Activated CD4-positive, alpha-beta memory T cell treated with anti-CD3 and anti-CD28 coated beads, Interleukin-2, amount 10 ng/mL, durations not matched to agents 7 days and 5 days (primary cell): ENCODE measurements at places on chromosomes 12 and 14.

DNA sequence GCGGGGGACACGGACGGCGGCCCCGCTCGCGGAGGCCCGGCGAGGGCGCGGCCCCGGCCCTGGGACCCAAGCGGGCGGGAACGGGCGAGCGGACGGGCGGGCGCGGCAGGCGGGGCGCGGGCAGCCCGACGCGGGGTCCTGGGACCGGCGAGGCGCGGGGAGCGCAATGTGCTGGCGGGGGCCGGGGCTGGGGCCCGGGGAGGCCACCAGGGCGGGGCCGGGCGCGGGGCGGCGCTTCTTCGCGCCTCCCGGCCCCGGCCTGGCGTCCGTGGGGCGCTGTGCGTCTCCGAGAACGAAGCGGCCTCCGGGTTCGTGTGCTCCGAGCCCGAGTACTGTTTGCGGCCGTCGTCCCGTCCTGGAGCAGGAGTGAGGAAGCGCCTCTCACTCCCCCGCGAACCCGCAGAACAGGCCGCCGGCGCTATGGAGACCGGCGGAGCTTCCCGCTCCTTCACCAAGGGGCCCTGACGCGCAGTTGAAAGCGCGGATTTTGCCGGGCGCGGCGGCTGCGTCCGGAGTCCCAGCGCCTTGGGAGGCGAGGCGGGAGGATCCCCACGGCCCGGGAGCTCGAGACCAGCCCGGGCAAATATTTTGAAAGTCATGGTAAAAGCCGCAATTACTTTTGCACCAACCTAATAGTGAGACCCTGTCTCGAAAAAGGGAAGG is 420 bp upstream of the ANKLE2 start:
- peak overlapping the region; percentile 74 for H3K4me3 ChIP-seq
- peaks cover 30% of the 10 kb centered on the region for H3K4me1 ChIP-seq
- no peaks in the 10 kb centered on the region for H3K27me3 ChIP-seq
- peaks cover 21% of the 10 kb centered on the region for H3K36me3 ChIP-seq
- peak; percentile 87 for DNase-seq
- peak overlapping the region; percentile 83 for H3K27ac ChIP-seq

- peaks cover 14% of the 10 kb centered on the region for H3K4me1 ChIP-seq
- no peaks in the 10 kb centered on the region for H3K27me3 ChIP-seq
- peaks cover 3% of the 10 kb centered on the region for H3K36me3 ChIP-seq
- H3K27ac ChIP-seq = no peak overlapping the region
Observed at GRCh38 chr12:100166232-100166631, 23.6 kb upstream of the BLTP3B start.

DNA sequence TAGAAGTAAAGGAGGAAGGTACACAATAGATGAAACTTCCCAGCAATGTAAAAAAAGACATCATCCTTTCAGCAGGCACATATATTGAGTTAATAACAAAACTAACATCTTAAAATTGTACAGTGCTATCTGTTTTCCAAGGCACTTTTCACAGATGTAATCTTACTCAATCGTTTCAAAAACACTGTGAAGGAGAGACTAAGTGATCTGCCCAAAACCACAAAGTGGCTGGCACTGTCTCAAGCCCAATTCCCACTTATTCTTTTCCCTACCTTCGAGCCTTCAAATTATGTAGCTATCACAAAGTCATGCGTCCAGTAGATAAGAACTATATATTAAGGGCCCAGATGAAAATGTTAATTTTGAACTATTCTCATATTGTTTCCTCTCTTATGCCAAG is 193.6 kb upstream of the RASSF8 start:
- no peak overlapping the region for H3K4me3 ChIP-seq
- no peaks in the 10 kb centered on the region for H3K36me3 ChIP-seq
- no peak for DNase-seq

DNA sequence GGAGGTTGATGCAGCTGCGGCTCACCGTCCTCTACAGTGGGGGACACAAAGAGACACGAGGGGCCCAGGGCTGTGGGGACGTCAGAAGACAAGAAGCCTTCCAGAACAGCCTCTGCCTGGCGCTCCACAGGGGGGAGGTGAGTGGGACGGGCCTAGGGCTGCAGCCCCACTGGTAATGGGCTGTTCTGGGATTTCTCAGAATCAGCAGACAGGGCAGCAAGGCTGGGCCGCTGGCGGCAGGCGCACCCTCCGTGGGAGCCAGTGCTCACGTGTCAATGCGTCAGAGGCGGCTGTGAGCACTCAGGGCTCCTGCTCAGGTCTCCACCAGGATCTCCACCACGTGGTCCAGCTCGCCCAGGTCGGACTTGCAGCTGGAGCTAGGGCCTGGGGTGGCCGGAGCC is 10.0 kb downstream of the CDCA4 start:
- H3K27ac ChIP-seq = no peak overlapping the region
- no peak for DNase-seq
- H3K4me3 ChIP-seq = no peak overlapping the region

GRCh38 chr14:65348137-65348536 is 64.4 kb upstream of the FUT8 start:
- no peak for DNase-seq
- no peaks in the 10 kb centered on the region for H3K27me3 ChIP-seq
- H3K4me1 ChIP-seq = peaks cover 14% of the 10 kb centered on the region

GRCh38 chr14:50000380-50001150 is 107.7 kb downstream of the ARF6 start:
- H3K36me3 ChIP-seq = peaks cover 7% of the 10 kb centered on the region
- H3K27me3 ChIP-seq = no peaks in the 10 kb centered on the region
- H3K27ac ChIP-seq = peak overlapping the region; percentile 98
- H3K4me1 ChIP-seq = peaks cover 78% of the 10 kb centered on the region

DNA sequence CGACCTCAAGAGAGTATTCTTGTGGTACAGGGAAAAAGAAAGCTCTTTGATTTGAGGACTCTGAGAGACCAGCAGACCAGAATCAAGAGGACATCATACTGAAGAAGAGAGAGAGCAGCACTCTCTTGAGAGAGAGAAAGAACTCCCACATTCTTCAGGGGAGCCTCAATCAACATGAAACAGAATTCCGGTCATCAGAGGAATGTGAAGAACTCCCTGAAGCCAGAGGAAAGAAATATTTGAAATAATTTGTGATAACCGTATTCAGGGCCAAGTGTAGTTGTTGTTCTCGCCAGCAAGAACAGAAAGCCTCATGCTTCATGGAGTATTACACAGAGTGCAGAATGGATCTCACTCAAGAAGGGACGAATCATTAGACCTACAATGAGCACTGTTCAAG is 363.8 kb upstream of the TMEM132C start:
- no peaks in the 10 kb centered on the region for H3K36me3 ChIP-seq
- DNase-seq = no peak
- H3K4me3 ChIP-seq = no peak overlapping the region
- H3K4me1 ChIP-seq = no peaks in the 10 kb centered on the region
- no peak overlapping the region for H3K27ac ChIP-seq

GRCh38 chr12:75658286-75658685 is 146.9 kb upstream of the KRR1 start:
- DNase-seq = no peak
- no peak overlapping the region for H3K27ac ChIP-seq
- H3K36me3 ChIP-seq = peaks cover 4% of the 10 kb centered on the region
- peaks cover 39% of the 10 kb centered on the region for H3K4me1 ChIP-seq
- no peak overlapping the region for H3K4me3 ChIP-seq
